Endothelial cell (in vitro differentiated cells): ENCODE measurements at places on chromosomes 7 and 10. TPM values are rescaled to one million over a fixed set of nuclear protein-coding genes. Genes with fewer than 3 reads are reported as not detected.
A peak's percentile ranks its signal among the peaks of the same experiment; 100 is the strongest.

DNA sequence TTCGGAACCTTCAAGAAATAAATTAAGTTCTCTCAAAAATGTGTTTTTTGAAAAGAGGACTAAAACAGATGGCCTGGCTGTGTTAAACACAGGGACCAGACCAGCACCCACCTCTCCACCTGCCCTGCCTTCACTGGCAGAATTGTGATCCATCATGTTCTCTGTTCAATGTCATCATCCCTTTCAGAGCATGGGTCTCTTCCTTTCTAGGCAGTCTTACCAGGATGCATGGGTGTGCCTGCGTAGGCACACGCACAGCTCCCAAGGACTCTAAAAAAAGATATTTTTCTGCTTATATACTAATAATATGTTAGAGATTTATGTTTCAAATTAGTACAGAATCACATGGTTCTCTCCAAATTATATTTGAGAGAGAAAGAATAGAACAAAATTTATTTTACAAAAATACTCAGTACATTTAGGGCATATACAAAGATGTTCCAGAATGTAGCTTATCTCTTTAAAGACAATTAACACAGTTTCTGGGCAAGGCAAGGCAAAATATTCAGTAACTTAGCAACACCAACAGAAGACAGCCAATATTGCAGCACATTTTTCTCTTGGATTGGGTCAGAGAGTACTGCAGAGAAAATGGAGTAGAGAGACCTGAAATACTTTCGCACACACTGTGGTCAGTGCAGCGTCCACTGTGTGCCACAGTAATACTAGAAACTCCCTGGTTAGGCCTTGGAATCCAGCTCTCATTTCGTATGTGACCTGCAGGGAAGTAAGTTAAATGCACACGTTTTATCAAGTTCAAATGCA is 52.8 kb downstream of the EGFR start:
- no peak for DNase-seq

GRCh38 chr10:101111547-101111946 is 19.6 kb upstream of the TLX1 start:
- no peak for DNase-seq

- no peak for DNase-seq
Measured at GRCh38 chr7:87231711-87232110, 12.2 kb upstream of the TMEM243 start.

DNA sequence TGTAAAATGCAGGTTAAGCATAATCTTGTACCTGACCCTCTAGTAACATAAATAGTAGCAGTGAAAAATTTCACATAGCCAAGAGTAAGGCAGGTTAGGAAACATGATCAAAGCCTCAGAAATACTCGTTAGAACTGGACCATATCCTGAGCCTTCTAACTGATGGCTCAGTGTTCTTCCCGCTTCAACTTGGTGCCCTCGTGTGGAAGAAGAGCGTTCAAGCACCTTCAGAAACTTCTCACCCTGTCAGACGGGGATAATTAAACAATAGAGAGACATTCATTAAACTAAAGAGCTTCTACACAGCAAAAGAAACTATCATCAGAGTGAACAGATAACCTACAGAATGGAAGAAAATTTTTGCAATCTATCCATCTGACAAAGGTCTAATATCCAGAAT is 124.5 kb downstream of the MYOF start:
- DNase-seq, result peak; percentile 51

- DNase-seq, result no peak
Measured at GRCh38 chr10:20877986-20878983, 18.8 kb downstream of the NEBL start.

GRCh38 chr10:32143302-32143847 is 87.2 kb upstream of the KIF5B start:
- DNase-seq, result no peak

GRCh38 chr10:1061930-1062774 is 6.0 kb downstream of the WDR37 start:
- DNase-seq, result no peak

- DNase-seq, result no peak
Measured at GRCh38 chr10:122350893-122351292, 23.6 kb upstream of the PLEKHA1 start.

- DNase-seq, result no peak
Measured at GRCh38 chr10:117539903-117540639, 2.5 kb upstream of the EMX2 start.

DNA sequence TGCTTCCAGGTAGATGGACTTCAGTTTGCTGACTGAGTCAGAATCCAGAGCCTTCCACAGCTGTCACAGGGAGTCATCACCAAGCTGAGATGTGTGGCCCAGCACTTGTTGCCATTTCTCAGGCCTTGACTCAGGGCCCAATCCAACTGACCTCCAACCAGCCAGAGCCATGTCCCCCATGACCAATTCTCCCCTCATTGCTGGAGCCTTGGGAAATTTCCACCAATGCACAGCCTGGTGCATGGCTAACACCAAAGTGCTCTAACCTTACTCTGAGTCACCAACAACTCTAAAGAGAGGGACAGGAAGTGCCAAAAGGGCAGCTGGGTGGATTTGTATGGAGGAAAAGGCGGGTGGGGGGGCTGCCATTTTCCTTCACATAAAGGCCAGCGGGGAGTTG is 13.4 kb upstream of the GLI3 start:
- DNase-seq, result no peak

DNA sequence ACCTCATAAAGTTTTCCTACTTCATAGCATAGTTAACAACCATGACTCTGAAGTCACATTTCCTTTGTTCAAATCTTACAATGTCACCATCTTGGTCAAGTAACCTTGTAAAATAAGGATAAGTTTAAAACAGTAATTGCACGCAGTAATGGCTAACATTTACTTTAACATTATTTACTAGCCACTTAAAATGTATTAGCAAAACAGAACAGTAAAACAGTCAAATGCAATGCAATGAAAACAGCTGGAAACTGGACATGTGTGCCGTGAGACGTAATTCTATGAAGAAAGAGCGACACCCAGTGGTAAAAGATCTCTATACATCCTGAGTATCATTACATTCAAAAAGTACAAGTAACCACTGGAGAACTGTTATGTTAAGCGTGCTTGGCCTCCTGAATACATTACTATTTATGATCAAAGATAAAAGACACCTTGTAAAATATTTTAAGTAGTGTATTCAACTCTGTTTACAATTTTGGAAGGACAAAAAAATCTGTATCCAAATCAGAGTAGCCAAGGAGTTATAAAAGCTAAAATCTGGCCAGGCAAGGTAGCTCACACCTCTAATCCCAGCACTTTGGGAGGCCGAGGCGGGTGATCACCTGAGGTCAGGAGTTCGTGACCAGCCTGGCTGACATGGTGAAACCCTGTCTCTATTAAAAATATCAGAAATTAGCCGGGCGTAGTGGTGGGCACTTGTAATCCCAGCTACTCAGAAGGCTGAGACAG is 27.2 kb downstream of the ATE1 start:
- peak; percentile 34 for DNase-seq

DNA sequence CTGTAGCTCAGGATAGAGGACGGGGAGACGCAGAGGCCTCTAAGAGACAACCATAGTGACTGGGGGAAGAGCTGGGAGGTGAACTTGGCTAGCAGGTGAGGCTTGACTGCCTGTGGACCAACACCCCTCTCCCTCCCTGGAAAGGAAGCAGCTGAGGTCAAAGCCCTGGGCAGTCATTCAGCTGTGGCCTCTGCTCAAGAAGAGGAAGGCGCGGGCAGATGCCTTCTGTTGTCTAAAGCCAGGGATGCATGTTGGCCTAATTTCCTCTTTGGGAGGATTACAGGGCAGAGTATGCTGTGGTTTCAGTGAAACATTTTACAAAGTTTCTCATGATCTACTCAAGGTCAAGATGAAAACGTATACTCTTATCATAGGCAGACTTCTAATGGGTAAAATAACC is 327.1 kb downstream of the PRPF18 start:
- no peak for DNase-seq

Gene ZFYVE27
- total RNA-seq, result 19.2 TPM

Gene SPDYE9
- total RNA-seq, result 0.13 TPM

Gene SRGN
- total RNA-seq, result 4.7 TPM

Gene ZPBP
- total RNA-seq, result not detected

Gene C7orf57
- not detected for total RNA-seq

Gene EBLN1
- not detected for total RNA-seq

Gene ADIRF
- total RNA-seq, result not detected

Gene FLNC
- total RNA-seq, result 7.7 TPM

Gene CRPPA
- 3.2 TPM for total RNA-seq

Gene NOS3
- 102 TPM for total RNA-seq
